Substantia nigra (tissue), 51 donors: ENCODE measurements at places on chromosomes 4 and X.

DNA sequence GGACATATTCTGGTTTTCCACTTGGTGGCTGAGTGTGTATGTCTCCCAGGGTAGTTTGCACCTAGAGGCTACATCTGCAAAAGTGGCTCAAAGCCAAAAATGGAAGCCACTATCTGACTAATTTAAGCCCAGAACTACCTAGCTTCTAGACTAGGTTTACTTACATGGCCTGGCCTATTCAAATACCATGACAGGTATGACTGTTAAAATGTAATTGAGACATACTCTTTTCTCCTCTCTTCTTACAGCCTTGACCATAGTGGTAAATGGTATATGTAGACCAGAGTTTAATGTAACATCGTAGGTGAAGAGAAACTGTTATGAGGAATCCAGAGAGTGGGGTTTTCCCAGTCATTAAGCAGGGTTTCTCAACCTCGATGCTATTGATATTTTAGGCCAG lies 2.6 kb upstream of the TRPC5 start:
- DNase-seq: no peak

- DNase-seq: no peak
These were observed 12.2 kb upstream of the EXOSC9 start for GRCh38 chr4:121788896-121789295.

GRCh38 chr4:112889619-112890527 lies 159.6 kb upstream of the ANK2 start:
- DNase-seq: no peak

- DNase-seq: no peak
These were observed 294.8 kb downstream of the PACRGL start for GRCh38 chr4:20995015-20995414.

GRCh38 chr4:95869961-95870500 lies 30.1 kb downstream of the PDHA2 start:
- DNase-seq: no peak

DNA sequence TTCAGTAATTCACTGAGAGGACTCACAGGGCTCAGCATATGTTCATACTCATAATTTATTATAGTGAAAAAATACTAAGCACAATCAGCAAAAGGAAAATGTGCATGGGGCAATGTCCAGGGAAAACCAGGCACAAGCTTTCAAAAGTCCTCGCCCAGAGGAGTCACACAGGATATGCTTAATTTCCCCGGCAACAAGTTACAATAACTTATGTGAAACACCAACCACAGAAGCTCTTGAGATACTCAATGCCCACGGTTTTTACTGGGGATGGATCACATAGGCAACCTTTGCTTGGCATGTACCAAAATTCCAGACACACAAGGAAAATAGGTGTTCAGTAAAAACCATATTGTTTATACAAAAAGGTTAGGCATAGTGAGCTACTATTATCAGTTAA lies 38.5 kb upstream of the STPG2 start:
- DNase-seq: no peak

DNA sequence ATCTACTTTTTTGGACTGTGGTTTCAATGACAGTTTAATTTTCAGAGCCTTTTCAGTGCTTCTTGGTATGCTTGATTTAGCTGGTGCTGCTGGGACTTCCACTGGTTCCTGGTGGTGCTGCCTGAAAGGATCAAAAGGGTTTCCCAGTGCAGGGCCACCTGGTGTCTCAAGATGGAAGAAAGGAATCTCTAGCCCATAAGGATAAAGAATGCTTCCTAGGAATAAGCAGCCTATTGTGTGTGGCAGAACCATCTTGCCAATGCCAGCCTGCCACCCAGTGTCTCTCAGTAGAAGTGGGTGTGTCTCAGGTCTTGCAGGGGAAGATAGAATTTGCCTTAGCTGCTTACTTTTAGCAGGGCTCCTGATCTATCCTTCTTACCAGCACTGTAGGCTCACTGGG lies 15.0 kb upstream of the RAI2 start:
- DNase-seq: no peak

GRCh38 chr4:151418385-151418784 lies 9.4 kb downstream of the FHIP1A start:
- DNase-seq: no peak

- DNase-seq: no peak
These were observed 338.9 kb upstream of the FAM241A start for GRCh38 chr4:111806331-111806730.

DNA sequence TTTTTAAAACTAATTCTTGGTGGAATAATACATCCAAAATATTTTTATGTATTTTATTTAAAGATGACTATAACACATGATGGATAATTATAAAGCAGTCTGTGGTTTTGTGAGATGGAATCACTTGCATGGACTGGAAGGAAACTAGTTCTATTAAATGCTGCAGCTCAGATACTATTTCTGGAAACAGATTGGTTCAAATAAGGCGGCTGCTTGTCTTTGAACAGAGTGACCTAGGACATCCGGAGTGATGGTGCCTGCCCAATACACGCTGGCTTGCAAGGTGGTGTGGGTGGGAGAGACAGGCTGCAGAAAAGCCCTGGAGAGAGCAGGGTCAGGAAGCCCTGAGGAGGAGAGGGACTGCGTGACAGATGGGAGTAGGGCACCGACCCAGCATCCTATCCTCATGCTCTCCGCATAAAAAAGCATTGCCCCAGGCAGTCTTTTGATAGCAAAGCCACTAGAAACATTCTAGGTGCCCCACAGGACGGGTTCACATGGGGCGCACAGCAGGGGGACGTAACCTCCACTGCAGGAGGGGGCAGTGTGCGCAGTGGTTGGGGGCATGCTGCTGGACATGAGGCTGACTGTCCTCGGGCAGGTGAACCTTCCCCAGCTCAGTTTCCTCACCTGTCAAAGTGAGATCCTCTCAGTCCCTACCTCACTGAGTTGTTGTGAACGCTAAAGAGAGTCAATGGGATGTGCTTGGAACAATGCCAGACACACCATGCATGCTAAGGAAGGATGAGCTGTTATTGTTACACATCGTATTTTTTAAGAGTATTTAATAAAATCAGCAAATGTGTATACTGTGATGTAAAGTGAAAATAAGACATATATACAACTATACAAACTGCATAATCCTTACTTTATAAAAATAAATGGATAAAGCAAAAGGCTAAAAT lies 71.3 kb downstream of the EVC2 start:
- DNase-seq: no peak

DNA sequence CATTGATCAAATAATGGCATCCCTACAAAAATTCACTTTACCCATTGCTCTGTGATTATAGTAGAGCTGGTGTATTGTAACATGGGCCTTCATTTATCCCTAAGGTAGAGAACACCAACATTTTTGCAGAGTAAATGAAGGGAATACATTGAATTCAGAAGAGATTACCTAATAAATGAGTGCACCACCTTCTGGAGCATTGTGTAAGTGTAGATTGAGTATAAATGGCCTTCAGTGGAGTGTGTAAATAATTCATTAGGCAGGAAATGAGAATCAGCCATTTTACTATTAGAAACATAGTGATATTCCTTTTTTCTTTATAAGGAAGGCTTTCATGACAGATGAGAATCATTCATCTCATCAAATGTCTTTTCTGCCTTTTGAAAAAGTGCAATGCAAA lies 155.8 kb downstream of the FAM47B start:
- no peak for DNase-seq

GRCh38 chr4:53365121-53365485 lies 758 bp downstream of the SCFD2 start:
- DNase-seq: no peak

GRCh38 chrX:94178145-94178788 lies 504.3 kb downstream of the FAM133A start:
- DNase-seq: no peak

DNA sequence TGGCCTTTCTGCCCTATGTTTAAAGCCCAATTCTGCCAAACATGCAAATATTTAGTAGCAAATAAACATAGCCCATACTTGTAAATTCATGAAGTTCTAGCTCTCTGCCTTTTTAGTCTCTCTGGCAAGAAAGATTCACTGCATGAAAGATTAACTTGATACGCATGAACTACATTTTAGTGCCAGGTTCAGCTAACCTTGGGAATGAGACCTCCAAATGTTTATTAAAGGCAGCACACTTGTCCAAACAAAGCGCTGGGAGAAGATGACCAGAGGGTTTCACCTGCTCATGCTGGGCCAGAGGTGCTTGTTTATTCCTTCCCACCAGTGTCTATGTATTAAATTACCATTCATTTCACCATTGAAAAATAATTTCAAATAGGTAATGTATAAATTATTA lies 44.5 kb upstream of the IL1RAPL1 start:
- DNase-seq: no peak

DNA sequence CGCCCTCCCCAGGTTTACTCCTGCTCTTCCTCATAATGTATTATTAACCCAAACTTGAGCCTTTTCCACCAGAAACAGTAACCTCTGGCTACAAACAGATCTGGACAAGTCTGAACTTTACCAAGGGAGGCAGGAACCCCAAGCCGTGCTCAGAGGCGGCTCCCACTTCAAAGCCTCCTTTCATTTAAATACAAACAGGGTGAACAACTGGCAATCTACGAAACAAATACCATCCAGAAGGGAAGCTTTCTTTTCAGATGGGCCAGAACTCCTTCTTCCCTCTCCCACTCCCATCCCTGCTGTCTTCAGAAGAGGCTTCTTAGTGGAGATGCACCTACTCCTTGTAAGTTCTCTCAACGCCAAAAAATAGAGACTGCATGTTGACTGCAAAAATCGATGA lies 2.1 kb upstream of the GPC4 start:
- DNase-seq: no peak

DNA sequence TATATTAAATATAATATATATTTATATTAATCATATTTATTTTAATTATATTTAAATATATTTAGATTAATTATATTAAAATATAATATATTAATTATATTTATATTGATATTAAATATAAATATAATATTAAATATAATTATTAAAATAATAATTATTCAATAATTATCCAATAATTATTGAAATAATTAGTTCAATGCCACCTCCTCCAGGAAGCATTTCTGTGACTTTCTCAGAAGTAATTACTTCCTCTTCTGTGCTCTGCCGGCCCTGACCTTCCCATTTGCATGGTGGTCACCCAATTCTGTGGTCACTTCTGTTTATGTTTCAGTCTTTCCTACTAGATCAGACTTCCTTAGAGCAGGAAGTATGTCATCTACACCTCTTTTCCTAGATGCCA lies 45.8 kb downstream of the EVC2 start:
- no peak for DNase-seq

GRCh38 chr4:142818031-142818430 lies 28.1 kb downstream of the INPP4B start:
- no peak for DNase-seq

- DNase-seq: no peak
These were observed 168.5 kb downstream of the PDGFC start for GRCh38 chr4:156803056-156803455.

DNA sequence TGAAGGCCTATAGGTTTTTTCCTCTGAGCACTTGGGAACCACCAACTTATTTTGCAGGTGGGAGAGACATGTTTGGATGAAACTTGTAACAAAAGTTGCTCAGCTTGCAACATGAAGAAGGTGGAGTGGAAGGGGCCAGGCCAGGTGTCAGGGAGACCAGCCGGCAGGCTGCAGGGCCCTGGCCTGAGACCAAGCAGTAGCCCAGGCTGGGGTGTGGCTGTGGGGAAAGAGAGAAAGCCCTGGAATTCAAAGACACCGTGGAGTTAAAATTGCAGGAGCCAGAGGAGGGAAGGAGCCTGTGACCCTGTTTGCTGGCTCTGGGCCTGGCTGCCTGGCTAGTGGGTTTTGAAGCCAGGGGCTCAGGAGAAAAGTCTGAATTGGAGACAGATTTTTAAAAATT lies 43.4 kb downstream of the EFNB1 start:
- no peak for DNase-seq

DNA sequence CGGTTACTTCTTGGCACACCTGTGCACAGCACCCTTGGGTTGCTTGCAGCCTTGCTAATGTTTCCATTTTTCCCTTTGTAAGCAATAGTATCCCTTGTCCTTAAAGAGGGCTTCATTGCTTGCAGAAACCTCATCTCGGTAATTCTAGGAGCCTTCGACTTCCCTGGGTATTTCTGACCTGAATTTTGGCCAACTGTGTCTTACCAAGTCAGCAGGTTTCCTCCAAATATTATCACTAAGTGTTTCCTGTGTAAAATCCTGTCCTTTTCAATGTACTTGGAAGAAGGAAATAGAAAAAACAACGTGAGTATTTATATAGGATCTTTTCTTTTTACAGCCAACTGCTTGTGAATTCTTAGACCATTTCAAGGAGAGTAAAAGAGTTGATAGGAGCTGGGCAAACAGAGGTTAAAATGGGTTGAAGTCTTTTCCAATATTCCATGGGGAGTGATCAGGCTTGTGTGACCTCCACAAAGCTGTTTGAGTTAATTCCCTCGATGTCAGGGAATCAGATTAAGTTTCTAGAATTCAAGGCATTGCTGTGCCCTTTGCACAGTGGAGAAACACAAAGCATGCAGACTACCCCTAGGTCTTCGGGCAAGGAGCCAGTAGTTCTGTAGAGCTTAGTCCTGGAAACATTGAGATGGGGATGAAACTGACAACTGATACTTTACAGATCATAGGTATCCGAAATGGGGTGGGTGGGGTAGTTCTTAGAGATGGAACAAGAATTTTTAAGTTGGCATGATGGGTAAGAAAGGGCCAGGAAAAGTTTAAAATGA lies 209.9 kb downstream of the CPE start:
- no peak for DNase-seq
